Fibroblast of skin of left quadriceps (primary cell): ENCODE measurements at places on chromosomes 4 and X.

GRCh38 chr4:176262243-176262642 is 6.8 kb downstream of the ASB5 start:
- DNase-seq, result no peak

DNA sequence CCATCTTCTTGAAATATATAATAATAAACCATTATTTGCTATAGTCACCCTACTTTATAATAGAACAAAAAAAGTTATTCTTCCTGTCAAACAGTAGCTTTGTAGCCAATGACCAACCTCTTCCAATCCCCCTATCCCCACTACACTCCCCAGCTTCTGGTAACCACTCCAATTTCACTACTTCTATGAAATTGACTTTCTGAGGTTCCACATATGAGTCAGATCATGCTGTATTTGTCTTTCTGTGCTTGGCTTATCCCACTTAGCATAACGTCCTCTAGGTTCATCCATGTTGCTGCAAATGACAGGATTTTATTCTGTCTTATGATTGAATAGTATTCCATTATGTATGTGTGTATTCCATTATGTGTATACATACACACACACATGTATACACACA is 809.7 kb upstream of the NDST4 start:
- no peak for DNase-seq

GRCh38 chr4:76116821-76117220 is 31.4 kb downstream of the NUP54 start:
- DNase-seq, result no peak

DNA sequence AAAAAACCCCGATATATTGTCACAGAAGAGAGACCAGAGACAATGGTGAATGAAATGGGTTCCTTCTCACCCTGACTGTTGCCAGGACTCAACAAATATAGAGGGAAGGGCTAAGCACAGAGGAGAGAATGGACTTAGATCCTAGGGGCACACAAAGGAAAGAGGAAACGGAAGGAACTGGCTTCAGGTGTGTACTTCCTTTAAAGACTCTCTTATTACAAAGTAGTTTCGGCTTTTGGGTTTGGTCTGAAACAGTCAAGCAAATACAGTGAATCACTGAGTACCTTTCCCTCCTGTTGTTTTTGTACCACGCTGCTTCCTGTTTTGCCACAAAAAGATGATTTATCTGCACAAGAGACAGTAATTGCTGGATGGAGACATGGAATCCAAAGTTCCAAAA is 46.1 kb upstream of the S100G start:
- no peak for DNase-seq

GRCh38 chr4:113587640-113588275 is 173.8 kb downstream of the CAMK2D start:
- DNase-seq, result no peak

DNA sequence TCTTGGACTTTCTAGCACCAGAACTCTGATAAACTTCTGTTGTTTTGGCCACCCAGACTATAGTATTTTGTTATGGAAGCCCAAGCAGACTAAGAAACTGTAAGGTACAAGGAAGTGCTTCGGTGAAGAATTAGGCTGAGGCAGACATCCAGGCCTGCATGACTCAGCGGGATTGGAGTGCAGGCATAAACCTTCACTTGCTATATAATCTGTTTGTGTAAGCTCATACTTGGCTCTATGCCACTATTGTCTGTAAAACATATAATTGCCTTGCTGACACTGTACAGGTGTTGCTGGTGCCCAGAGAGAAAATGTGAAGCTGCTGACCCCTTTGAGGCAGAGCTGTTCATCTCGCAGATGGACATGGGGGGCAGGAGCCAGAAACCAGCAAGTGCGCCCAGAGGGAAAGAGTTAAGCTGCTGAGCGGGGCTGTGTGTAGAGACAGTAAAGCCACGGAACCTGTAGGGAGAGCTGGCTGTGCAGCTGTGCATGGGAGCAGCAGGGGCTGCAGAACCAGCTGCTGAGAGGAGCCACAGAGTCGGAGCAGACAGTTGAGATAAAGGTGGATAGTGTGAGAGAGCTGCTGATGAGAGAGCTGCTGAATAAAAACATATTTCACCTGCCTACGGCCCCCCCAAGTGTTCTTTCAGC is 96.2 kb downstream of the RBM46 start:
- no peak for DNase-seq

GRCh38 chr4:168440442-168441264 is 39.6 kb downstream of the DDX60L start:
- DNase-seq, result peak; percentile 53

GRCh38 chrX:150625097-150625496 is 56.7 kb downstream of the MTM1 start:
- no peak for DNase-seq

GRCh38 chr4:89368861-89369260 is 61.3 kb upstream of the GPRIN3 start:
- no peak for DNase-seq

DNA sequence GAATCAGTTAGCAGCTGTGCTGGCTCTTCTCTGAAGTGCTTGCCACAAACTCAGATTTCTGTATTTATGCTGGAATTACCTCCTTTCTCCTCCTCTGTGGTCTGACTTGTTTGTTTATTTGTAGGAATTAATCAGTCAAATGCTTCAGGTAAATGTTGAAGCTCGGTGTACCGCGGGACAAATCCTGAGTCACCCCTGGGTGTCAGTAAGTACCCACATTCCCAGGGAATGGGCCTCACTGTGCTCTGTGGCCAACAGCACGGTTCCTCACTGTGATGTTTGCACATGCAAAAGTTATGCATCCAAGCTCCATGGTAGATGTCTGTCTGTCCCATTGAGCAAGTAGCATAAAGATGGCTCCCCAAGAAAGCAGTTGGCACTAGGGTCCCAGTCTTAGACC is 169.9 kb downstream of the DCLK2 start:
- DNase-seq, result no peak

- DNase-seq, result no peak
Observed at GRCh38 chrX:151711154-151711553, 4.7 kb upstream of the FATE1 start.

DNA sequence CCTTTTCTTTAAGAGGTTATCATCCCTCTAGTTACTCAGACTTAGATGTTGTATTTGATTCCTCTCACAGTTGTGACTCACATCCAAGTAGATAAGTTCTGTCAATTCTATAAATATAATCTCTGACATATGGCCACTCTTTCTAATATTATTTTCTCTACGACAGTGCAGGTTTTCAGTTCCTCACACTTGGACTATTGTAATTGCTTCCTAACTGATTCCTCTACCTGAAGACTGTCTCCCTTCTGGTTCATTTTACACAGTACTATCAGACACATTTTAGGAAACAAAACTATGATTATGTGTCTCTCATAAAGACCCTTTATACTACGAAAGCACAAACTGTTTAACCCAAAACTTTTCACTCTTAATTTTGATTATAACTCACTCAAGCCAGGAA is 31.3 kb upstream of the GNRHR start:
- DNase-seq, result no peak

DNA sequence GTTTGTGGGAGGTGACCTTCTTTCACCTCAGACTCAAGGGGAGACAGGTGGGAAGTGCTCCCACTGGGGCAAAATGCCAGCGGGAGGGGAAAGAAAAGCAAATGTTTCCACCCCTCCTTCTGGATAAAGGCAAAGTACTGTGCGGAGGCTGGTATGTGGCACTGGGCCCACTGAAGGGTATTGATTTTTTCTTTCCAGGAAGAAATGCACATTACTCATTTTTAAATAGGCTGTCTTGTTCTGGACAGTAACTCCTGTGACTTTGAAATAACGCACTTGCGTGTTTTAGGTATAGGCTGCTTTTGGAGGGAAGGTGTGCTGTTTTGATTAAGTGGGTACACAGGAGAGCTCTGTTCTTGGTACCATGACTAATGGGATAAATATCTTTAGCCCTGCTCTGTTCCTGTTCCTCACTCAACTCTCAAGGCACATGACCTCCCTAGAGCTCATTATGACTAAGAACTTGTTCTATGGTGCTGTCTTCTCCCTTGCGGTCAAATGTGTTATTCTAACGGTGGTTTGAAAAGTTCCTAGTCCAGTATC is 40.7 kb upstream of the MBTPS2 start:
- no peak for DNase-seq
